ENCODE measurements at places on chromosomes 7 and 10.

DNA sequence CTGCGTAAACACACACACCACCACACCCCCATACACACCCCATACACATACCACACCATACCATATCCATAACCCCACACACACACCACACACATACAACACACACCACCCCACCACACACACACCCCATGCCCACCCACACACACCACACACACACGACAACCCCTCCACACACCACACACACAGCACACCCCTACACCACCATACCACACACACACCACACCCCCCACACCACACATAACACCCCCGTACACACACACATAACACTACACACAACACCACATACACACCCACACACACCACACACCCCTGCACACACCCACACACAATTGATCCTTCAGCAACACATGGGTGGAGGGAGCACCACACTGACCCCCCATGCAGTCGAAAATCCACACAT is 50.3 kb upstream of the BMS1 start:
- DNase-seq: no peak

GRCh38 chr7:24718431-24718831 is 38.8 kb downstream of the GSDME start:
- no peak for DNase-seq

DNA sequence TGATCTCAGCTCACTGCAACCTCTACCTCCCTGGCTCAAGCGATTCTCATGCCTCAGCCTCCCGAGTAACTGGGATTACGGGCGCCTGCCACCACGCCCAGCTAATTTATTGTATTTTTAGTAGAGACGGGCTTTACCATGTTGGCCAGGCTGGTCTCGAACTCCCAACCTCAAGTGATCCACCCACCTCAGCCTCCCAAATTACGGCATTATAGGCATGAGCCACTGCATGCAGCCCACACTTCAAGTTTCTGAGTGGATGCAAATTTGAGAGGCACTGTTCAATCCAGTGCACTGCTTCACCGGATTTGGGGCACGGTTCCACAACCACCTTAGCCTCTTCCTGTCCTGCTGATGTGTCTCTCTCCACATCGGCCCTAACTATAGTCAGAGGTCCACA is 16.5 kb downstream of the CNPY1 start:
- no peak for DNase-seq

- DNase-seq: no peak
Observed at GRCh38 chr10:44427479-44427878, 42.6 kb upstream of the CXCL12 start.

- DNase-seq: peak; percentile 63
Observed at GRCh38 chr7:143388491-143389101, 7.5 kb downstream of the ZYX start.

GRCh38 chr10:93947524-93947923 is 46.2 kb upstream of the PLCE1 start:
- no peak for DNase-seq

GRCh38 chr10:23535381-23535780 is 96.5 kb downstream of the OTUD1 start:
- no peak for DNase-seq

DNA sequence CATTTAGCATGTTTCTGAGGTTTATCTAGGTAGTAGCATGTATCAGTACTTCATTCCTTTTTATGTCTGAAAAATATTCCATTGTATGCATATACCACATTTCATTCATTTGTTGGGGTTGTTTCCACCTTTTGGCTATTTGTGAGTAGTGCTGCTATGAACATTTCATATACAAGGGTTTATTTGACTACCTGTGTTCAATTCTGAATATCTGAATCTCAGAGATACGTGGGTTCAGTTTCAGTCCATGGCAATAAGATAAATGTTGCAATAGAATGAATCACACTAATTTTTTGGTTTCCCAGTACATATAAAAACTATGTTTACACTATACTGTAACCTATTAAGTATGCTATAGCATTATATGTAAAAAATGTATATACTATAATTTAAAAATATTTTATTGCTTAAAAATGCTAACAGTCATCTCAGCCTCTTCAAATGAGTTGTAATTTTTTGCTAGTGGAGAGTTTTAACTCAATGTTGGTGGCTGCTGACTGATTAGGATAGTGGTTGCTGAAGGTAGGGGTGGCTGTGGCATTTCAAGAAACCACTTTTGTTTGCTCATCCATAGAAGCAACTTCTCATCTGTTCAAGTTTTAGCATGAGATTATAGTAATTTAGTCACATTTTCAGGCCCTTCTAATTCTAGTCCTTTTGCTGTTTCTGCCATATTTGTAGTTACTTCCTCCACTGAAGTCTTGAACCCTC is 13.9 kb downstream of the PLEKHA1 start:
- no peak for DNase-seq

Data from left forelimb (tissue), 1 donor.